Endothelial cell of coronary artery (primary cell): ENCODE measurements at places on chromosomes 13 and 19. TPM values are rescaled to one million over a fixed set of nuclear protein-coding genes. Genes with fewer than 3 reads are reported as not detected.

Gene ZNF540
- under 0.01 and 0.28 TPM in 2 replicates for total RNA-seq

Gene FFAR2
- total RNA-seq, result not detected in 2 replicates

Gene C1QTNF9
- total RNA-seq, result not detected in 2 replicates

Gene UNC13A
- total RNA-seq, result under 0.01 and 0.09 TPM in 2 replicates

Gene CYSLTR2
- total RNA-seq, result under 0.01 TPM in 2 replicates

Gene LGALS16
- not detected in 2 replicates for total RNA-seq

Gene CYP2A7
- not detected in 2 replicates for total RNA-seq

Gene KLF2
- 7.2 and 15.4 TPM in 2 replicates for total RNA-seq

Gene MCF2L
- 0.09 and 0.75 TPM in 2 replicates for total RNA-seq

Gene FAM216B
- not detected in 2 replicates for total RNA-seq

Gene ZNF626
- total RNA-seq, result 3.3 and 13.4 TPM in 2 replicates

Gene TMEM86B
- total RNA-seq, result 0.72 and 1.1 TPM in 2 replicates

Gene TMEM143
- 2.0 and 2.6 TPM in 2 replicates for total RNA-seq

Gene GRIN3B
- 0.19 and 0.27 TPM in 2 replicates for total RNA-seq

Gene ZNF30
- 3.5 and 4.2 TPM in 2 replicates for total RNA-seq

Gene RNF113B
- not detected in 2 replicates for total RNA-seq

Gene ZNF579
- total RNA-seq, result 3.0 and 4.4 TPM in 2 replicates

Gene ZNF284
- 2.2 and 4.0 TPM in 2 replicates for total RNA-seq

Gene TLE6
- total RNA-seq, result 0.99 and 4.5 TPM in 2 replicates

Gene C1QTNF9B
- total RNA-seq, result not detected in 2 replicates

Gene RUBCNL
- not detected in 2 replicates for total RNA-seq

Gene TMEM255B
- 23.0 and 26.9 TPM in 2 replicates for total RNA-seq

Gene GSX1
- not detected in 2 replicates for total RNA-seq

Gene CLC
- total RNA-seq, result not detected in 2 replicates

Gene LILRB4
- total RNA-seq, result not detected in 2 replicates

Gene NLRP9
- not detected in 2 replicates for total RNA-seq
